ENCODE measurements at places on chromosomes 7 and 10.

- no peak for DNase-seq
These were observed 525 bp upstream of the CHUK start for GRCh38 chr10:100229819-100230422.

GRCh38 chr7:142760071-142760642 lies 10.6 kb upstream of the PRSS2 start:
- DNase-seq, result no peak

GRCh38 chr7:113562242-113562641 lies 356.6 kb downstream of the PPP1R3A start:
- DNase-seq, result no peak

GRCh38 chr7:120774481-120774880 lies 83.5 kb downstream of the TSPAN12 start:
- DNase-seq, result no peak

DNA sequence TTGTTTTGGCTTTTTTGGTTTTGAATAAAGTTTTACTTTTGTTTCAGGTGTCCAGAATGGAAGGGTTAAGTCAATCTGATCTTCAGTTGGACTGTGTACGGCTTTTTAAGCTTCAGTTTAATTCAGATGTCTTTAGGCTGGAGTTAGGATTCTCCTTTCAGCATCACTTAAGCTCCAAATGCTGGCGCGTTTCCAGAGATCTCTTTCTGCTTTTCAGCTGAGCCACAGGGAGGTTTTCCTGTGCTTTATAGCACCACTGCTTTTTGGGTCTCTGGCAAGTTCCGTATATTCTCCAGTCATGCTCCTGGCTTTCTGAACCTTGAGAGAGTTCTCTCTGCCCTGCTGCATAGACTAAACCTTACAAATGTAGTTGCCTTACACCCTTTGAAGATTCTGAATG lies 60.0 kb downstream of the VTI1A start:
- no peak for DNase-seq

DNA sequence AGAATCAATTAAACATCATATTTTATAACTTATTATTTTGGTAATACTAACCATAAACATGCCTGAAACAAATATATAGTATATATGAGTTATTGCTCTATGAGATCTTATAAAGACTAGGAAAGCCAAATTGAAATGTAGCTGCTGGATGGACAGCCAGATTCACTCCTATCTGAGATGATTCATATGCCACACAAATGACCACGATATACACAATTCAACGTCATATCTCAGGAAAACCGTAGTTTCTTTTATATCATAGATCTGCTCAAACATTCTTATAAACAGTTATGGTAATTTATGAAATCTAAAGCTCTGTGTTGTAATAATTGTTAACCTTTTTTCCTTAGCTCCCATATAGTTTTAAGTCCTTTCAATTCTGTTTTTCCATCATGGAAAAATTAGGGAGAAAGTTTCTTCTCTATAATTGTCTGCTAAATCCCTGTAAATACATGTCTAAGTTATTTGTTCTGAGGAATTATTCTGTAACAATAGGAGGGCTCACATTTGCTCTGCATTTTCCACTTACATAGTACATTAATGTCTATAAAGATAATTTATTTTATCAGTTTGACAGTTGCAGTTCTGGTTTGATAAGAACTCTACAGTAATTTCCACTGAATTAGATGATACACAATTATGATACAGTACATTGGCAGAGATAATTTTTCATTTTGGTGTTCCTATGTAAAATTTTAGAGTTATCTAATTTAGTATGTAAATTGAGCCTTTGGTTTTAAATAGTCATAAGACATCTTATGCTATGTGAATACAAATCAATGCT lies 42.7 kb downstream of the GNAT3 start:
- no peak for DNase-seq

DNA sequence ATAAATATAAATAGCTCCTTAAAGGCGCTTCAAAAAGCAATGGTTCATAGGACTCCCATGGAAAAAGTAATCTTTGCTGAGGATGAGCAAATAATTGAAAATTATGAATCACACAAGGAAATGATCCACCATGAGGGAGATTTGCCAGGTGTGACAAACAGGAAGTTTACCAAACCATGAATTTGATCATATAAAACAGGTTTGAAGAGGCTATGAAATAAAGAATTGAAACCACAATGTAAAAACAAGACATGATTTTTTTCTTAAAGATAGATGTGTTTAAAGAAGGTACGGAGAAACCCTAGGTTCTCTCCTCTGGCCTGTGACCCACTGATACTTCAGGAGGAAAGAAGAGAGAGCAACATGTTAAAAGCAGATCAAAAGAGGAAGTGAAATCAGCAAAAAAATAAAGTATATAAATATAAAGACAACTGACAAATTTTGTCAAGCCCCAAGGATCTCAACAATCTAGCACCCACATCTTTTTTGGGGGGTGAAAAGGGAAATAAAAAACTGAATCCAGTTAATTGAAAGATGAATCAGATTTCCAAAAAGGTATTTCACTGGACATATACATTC lies 111.3 kb upstream of the ASAH2 start:
- no peak for DNase-seq

DNA sequence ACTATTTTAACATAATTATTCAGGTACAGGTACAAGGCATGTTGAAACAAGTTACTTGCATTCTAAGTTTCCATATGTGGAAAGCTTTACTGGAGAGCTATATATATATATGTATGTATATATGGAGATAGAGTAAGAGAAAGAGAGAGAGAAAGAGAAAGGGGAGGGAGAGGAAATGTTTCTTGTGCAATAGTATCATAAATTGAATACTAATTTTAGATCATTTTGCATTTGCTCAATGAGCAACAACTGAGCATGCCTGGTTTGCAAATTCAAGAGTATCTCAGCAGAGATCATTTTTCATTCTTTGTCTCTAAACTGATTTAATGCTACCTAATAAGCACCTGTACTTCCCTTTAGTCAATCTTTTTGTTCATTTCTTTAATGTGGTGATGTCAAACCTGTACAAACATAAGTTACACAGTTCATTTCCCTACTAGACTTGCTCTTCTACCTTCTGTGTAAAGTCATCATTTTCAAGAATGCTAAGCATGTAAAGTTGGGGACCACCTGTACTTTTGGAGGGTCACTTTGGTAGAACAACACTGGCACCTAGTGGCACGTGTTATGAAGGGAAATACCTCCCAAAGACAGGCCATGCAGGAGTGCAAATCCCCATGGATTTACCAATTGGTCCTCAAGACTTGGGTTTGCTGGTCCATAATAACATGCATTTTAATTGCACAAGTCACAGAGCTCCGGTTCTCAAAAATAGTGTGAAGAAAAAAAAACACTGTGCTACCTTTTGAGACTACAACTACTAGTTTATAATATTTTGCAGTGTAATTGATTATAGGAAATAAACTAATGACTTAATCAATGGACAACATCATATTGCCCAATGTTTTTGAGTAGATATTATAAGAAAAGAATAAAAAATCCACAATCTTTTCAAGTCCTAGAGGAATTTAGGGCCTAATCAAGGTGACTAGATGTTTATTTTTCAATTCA lies 431.2 kb upstream of the IGFBP3 start:
- DNase-seq, result peak; percentile 77

DNA sequence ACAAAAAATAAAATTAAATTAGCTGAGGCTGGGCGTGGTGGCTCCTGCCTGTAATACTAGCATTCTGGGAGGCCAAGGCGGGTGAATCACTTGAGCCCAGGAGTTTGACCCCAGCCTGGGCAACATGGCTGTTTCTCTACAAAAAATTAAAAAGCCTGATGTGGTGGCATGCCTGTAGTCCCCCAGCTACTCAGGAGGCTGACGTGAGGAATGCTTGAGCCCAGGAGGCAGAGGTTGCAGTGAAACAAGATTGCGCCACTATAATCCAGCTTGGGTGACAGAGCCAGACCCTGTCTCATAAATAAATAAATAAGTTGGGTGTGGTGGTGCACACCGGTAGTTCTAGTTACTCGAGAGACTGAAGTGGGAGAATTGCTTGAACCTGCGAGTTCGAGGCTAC lies 65.1 kb downstream of the GNA12 start:
- DNase-seq, result no peak

GRCh38 chr7:46153951-46154787 lies 233.1 kb upstream of the IGFBP3 start:
- no peak for DNase-seq

DNA sequence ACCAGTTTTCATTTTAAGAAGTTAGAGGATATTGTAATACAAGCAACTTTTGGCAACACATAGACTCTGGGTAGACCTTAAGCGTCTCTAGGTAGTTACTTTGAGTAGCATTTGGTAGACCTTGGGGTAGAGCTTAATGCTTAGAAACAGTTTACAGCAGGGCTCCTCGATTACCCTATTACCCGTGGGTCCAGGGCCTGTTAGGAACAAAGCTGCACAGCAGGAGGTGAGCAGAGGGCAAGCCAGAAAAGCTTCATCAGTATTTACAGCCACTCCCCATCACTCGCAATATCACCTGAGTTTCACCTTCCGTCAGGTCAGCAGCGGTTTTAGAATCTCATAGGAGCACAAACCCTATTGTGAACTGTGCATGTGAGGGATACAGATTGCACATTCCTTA lies 173.5 kb downstream of the TSPAN12 start:
- no peak for DNase-seq

GRCh38 chr7:25520017-25520416 lies 291.7 kb upstream of the NPVF start:
- no peak for DNase-seq

GRCh38 chr7:39757604-39758003 lies 134.2 kb downstream of the RALA start:
- no peak for DNase-seq

GRCh38 chr10:105969884-105970377 lies 1194.6 kb downstream of the SORCS1 start:
- DNase-seq, result no peak

- DNase-seq, result no peak
These were observed 613.1 kb downstream of the KCNMA1 start for GRCh38 chr10:77024461-77024860.

DNA sequence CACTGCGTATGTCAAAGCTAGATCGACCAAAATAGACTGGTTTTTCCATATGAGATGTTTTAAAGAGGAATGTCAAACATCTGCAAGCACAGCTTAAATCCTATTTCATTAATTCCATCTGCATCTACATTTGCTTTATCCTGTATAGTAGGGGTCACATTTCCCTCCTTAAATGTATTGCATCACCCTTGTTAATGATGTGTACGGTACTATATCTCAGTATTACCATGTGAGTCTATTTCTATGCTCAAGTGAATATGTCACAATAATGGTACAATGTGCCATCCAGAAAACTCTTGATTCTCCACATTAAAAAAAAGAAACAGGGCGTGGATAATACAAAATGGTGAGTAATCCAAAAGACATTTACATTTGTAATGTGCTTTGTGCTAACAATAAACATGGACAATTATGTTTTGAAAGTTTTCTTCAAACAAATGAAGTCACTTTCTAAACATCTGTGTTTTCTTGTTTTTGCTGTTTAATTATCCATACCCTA lies 56.6 kb downstream of the TWIST1 start:
- DNase-seq, result peak; percentile 40

GRCh38 chr10:5293691-5294550 lies 70.8 kb upstream of the UCN3 start:
- peak; percentile 45 for DNase-seq

- DNase-seq, result no peak
These were observed 99.1 kb downstream of the PRPF18 start for GRCh38 chr10:13685885-13686284.

DNA sequence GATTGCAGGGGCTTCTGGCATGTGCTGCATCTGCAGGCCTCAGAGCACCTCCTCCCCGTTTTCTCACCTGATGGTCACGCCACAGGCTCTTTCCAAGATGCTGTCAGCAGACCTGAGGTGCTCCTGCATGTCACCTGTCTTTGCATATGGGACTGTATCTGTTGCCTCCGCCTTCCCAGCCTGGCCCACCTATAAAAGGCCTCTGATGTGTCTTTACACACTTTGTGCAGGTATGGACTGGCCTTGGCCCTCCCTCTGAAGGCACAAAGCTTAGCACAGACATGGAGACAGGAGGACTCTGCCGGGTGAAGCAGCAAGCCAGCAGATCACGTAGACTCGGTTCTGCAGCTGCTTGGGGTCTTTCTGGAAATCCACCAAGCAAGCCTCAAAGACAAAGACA lies 220.9 kb upstream of the PPP2R2D start:
- DNase-seq, result no peak

GRCh38 chr7:35259523-35259908 lies 5.6 kb upstream of the TBX20 start:
- DNase-seq, result no peak

- DNase-seq, result no peak
These were observed 553.9 kb downstream of the CNTNAP2 start for GRCh38 chr7:146670532-146670931.

GRCh38 chr7:34091321-34091917 lies 186.1 kb downstream of the BMPER start:
- peak; percentile 43 for DNase-seq

DNA sequence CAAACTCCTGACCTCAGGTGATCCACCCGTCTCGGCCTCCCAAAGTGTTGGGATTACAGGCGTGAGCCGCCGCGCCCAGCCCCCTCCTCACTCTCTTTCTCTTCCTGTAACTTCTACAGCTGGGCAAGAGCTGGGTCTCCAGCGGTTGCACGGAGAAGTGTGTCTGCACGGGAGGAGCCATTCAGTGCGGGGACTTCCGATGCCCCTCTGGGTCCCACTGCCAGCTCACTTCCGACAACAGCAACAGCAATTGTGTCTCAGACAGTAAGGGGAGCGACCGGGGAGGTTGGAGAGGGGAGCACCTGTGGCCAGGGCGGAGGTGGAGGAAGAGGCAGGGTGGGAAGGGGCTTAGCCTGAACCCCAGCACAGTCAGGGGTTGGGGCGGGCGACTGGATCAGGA lies 41.4 kb downstream of the EPHB4 start:
- no peak for DNase-seq

- DNase-seq, result no peak
These were observed 17.1 kb downstream of the FAM241B start for GRCh38 chr10:69647126-69647525.

- DNase-seq, result no peak
These were observed 43.1 kb downstream of the ATOH7 start for GRCh38 chr10:68188835-68189234.

DNA sequence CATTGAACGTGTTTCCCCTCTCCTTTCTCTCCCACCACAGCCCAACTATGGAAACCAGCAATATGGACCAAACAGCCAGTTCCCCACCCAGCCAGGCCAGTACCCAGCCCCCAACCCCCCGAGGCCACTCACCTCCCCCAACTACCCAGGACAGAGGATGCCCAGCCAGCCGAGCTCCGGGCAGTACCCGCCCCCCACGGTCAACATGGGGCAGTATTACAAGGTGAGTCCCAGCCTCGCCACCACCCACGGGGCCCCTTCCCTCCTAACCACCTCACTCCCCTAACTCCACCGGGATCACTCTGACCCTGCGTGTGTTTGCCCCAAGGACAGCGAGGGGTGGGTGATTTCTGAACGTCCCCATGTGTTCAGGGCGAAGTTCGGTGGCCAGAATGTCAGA lies 50.8 kb upstream of the PPIF start:
- DNase-seq, result no peak

- DNase-seq, result no peak
These were observed 116.3 kb downstream of the RNLS start for GRCh38 chr10:88466786-88467185.

DNA sequence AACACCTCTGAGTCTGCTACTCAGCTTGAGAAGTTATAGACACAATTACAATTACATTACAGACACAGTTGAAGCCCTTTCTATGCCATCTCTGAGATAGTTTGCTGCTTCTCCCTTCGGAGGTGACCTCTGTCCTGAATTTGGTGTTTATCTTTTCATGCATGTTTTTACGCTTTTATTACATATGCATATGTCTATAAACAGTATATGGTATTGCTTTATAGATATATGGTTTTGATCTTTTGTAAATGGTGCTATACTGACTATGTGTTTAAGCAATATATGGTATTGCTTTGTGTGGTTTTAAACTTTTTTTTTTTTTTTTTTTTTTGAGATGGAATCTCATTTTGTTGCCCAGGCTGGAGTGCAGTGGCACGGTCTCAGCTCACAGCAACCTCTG lies 48.4 kb downstream of the HK1 start:
- DNase-seq, result no peak

All from AG20443 (cell line).